ENCODE measurements at places on chromosomes 7 and 10.

DNA sequence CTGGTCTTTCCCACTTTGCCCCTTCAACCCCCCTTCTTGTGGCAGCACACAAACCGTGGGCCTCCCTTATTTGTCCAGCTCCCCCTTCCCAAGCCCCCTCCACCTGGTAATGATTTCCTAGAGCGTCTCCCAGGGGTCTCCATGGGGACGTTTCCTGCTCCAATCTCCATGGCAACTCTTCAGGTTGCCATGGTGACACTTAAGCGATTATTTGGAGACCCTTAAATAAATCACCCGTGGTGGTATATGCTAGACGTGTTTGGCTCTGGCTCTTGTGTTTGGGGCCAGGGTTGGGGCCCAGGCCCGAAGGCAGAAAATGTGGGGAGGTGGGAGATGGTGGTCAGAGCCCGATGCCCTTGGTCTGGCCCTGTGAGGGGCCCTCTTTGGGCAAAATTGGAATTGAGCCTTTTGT lies 41.1 kb upstream of the DLG5 start:
- DNase-seq, result no peak

DNA sequence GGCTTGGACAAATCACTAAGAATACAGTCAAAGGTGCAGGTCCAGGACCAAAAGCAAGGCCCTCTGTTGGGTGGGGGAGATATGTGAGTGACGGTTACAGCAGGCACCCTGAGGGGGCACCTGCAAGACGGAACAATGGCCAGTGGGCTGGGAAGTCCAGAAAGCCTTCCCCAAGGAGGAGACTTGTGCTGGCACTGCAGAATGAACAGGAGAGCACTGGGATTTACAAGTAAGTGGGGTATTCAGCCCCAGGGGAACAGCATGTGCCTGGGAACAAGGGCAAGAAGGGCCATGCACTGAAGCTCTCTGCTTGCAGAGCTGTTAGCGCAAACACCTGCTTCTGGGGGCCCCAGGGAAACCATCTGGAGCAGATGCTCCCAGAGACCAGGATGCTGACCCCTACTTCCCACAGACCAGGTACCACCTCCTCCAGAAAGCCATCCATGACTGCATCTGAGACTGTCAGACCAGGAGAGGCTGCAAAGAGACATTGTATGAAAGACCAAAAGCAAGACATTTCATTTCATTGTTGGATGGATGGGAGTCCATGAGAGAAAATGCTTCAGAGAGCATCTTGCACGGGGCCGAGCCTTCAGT lies 24.6 kb upstream of the ZMIZ1 start:
- no peak for DNase-seq

DNA sequence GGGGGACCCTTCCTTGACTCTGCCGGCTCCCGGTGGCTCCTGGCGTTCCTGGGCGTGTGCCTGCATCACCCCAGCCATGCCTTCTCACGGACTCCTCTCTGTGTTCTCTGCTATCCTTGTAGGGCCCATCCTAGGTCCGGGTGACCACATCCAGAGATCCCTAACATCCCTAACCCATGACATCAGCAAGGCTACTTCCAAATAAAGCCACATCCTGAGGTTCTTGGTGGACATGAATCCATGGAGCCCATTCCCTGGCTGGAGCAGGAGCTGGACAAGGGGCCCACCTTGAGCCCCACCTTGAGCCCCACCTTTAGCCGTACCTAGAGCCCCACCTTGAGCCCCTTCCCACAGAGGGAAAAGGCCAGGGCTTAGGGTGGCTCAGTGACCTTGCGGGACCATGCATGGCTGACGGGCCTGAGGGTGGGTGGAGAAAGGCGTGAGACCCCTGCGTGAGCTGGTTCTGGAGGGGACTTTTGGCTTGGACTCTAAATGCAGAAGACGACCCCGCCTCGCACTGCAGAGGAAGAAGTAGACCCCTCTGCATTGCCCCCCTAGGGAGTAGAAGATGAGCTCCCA lies 58.5 kb upstream of the INPP5A start:
- DNase-seq, result no peak

GRCh38 chr7:36549029-36549428 lies 159.4 kb downstream of the ANLN start:
- no peak for DNase-seq

GRCh38 chr10:66747451-66747850 lies 178.4 kb upstream of the LRRTM3 start:
- DNase-seq, result no peak

- DNase-seq, result no peak
These were observed 8.8 kb upstream of the ZC3HAV1 start for GRCh38 chr7:139118234-139118804.

DNA sequence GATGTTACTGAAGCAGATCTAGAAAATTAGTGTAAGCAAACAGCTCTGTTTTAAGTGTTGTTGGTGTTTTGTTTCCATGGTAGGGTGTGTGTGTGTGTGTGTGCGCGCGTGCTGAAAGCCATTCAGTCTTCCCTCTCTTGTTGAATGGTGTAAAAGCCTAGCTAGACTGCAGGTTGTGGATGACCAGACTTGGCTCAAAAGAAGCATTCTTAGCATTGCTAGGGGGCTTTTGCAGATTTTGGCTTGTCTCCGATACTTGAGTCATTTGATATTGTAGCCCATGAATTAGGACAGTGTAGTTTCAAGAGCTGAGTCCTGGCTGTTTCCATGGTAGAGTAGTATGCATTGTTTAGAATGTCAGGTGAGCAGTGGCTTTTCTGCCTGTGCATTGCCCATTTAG lies 99.1 kb downstream of the SND1 start:
- DNase-seq, result no peak

DNA sequence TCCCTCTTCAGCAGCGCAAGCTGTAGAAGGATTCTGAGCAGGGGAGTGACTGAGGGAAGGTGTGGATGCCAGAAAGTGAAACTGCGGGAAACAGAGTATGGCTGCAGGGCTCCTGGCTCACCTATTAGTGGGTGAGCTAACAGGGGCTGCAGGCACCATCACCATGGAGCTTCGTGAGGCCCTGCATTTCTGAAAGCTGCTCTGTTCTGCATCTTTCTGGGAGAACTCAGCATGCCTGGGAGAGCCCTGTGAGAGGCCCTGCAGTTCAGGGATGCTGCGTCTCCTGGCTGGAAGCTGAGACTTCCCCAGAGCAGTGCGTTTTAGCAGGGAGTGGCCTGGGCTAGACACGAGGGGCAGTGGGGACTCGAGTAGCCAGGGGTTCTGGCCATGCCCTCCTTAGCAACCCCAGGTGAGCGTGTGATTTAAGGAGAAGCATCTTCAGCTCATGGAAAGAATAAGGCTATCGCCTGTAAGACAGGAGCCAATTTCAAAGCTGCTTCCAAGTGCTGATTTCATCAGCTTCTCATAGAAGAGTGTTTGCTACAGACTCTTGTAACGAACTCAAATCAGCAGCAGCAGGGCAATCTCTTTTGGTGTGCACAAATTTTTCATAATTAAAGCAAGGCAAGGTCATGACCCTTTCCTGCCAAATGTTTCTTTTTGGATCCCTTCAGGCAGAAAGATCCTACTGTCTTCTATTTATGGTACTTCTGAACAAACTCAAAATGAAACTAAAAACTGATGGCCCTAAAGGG lies 293.6 kb upstream of the ZNF32 start:
- no peak for DNase-seq

- peak; percentile 79 for DNase-seq
These were observed 84.0 kb downstream of the ARL4A start for GRCh38 chr7:12771378-12771877.

DNA sequence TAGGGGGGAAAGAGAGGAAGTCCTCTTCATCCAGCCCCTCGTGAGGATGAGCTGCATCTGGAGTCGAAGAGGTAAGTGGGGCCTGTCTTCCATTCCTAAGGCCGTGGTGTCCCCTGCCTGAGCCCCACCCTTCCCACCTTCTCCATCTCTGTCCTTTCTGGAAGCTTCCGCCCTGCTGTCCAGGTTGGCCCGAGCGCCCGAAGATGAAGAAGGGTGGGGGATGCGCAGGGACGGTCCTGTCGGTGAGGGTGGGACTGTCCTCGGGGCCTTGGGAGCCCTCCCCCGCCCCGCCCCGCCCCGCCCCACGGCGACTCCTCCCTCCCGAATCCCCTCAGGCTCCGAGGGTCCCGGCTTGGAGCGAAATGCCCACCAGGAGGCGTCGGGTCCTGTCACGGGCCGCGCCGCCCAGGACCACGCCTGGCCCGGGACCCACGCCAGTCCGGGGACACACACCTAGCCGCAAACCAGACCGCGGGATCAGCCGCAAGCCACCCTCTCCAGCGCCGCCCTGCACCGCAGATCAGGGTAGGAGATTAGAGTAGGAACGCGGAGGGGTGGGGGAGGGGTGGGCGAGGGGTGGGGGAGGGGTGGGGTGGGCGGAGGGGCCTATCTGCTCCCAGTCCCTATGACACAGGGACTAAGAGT lies 15.3 kb downstream of the GPRIN2 start:
- DNase-seq, result no peak

- no peak for DNase-seq
These were observed 43.0 kb upstream of the CDK1 start for GRCh38 chr10:60735244-60735643.

GRCh38 chr10:43237631-43238446 lies 29.0 kb downstream of the RASGEF1A start:
- no peak for DNase-seq

GRCh38 chr7:142669074-142669654 lies 80.1 kb upstream of the PRSS1 start:
- no peak for DNase-seq

GRCh38 chr7:602341-603141 lies 82.9 kb upstream of the PDGFA start:
- DNase-seq, result no peak

GRCh38 chr10:99430116-99430450 lies 341 bp downstream of the GOT1 start:
- DNase-seq, result no peak

DNA sequence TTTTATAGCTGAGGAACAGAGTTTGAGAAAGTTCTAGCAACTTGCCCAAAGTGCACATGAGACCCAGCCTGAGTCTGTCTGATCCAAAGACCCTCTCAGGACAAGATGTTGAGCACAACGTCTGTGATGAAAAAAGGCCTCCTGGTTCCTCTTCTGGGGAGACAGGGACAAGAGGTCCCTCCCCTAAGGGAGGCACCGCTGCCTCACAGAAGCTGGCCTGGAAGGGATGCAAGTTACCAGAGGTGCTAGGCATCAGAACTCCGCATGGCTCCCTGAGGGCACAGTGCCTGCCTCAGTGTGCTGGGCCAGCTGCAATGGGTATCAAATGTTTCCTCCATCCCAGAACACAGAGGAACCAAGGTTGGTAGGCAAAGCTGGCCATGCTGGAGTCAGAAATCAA lies 302.4 kb downstream of the GRID1 start:
- no peak for DNase-seq

GRCh38 chr7:12809476-12809875 lies 122.0 kb downstream of the ARL4A start:
- no peak for DNase-seq

GRCh38 chr10:122295451-122295809 lies 24.3 kb downstream of the BTBD16 start:
- DNase-seq, result no peak

- no peak for DNase-seq
These were observed 13.5 kb downstream of the PPIF start for GRCh38 chr10:79360499-79361342.

DNA sequence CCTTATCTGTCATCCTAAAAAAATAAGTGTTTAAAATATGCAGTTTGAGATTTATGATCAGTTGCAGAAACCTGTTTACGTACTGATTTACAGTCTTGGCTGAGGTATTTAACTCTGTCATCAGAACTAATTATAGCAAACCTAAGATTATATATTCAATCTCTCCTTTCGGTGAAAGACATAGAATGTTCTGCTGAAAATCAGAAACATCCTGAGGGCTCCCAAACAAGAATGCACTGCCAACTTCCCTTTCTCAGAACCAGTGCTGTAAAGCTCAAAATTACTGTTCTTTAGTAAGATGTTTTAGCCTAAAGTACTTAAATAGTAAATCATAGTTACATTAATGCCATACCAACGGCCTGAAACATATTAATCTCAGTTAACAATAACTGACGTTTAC lies 34.3 kb downstream of the FAM204A start:
- no peak for DNase-seq

DNA sequence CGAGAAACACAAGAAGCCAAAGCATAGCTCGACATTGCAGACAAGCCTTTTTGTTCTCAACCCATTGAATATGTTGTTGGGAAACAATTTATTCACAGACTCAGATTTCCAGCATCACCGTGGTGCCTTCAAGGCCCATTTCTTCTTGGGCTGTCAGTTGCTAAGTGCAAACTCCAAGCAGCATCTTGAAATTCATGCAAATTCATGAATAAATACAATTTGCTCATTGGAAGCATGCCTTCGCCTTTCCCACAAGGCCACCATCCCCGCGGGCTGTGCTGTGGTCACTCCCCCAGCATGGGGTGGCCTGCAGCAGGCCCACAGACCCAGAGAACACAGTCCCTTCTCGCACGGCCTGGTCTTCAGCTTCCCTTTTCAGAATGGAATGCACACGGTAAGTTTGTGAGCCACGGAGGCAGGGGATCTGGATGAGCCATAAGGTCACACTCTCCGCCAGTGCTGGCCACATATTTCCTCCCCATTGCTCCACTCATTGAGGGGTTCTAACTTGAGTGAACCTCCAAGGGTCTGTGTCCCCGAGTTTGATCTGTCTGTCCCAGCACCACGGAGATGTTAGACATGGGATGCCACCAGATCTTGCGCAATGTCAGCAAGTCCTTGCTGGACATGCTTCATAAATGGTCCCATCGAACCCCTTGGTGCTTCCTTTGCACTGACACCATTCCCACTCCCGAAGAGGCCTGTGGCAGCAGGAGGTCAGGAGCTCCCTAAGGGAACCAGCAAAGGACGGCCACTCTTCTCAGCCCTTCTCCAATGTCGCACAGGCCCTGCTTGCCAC lies 109.5 kb downstream of the GFRA1 start:
- no peak for DNase-seq

DNA sequence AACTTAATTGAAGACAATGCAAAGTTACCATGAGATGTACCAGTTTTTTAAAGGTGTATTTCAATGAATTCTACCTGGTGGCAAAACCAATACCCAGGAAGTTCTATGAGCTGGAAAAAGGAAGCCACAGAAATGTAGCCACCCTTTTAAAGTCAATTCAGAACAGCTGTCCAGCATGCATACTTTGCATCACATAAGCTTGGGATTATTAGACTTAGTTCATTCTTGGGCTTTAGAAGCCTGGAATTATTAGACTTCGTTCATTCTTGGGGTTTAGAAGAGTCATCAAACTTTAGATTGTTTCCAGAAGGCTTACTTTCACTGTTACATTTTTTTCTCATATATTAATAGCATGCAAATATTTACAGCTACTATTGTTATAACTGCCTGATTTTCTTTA lies 20.9 kb downstream of the SLC25A13 start:
- no peak for DNase-seq

All from NCI-H2081 treated with DMSO at 0.1 percent for 48 hours (cell line).